Activated naive CD4-positive, alpha-beta T cell treated with anti-CD3 and anti-CD28 coated beads for 36 hours (primary cell): ENCODE measurements at places on chromosomes 6 and 20.

GRCh38 chr20:50593005-50593335 lies 82.8 kb downstream of the PTPN1 start:
- no peak for DNase-seq

DNA sequence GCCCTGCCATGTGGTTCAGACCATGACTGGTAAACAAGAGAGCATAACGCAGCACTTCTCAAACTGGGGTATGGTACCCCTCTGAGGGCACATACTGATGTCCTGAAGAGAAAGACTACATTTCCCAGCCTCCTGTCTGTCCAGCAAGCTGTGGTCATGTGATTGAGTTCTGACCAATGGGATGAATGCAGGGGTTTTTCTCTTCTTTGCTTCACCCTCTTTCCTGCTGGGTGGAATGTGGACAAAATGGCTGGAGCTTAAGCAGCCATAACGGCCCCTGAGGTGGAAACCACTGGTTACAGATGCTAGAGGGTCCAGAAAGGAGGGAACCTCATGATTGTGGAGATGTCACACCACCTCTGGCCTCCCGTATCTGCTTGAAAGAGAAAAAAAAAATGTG lies 19.4 kb upstream of the KCNB1 start:
- DNase-seq = no peak

DNA sequence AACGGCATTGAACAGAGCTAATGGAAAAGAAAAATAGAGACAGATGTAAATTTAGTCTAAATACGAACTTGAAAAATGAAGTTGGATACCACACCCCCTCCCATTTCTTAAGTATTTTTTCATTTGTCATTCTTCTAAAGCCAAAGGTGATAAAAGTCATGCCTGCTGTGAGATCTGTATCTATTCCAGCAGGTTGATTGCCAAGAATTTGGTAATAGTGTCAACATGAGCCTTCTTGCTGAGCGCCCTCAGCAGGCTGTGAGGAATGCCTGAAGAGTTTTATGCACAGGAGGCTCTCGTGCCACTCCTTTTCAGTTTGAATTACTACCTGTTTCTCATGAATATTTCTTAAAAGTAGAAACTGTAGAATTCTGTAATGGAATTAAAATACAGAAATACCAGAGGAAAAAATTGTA lies 165.4 kb downstream of the QKI start:
- no peak for DNase-seq

DNA sequence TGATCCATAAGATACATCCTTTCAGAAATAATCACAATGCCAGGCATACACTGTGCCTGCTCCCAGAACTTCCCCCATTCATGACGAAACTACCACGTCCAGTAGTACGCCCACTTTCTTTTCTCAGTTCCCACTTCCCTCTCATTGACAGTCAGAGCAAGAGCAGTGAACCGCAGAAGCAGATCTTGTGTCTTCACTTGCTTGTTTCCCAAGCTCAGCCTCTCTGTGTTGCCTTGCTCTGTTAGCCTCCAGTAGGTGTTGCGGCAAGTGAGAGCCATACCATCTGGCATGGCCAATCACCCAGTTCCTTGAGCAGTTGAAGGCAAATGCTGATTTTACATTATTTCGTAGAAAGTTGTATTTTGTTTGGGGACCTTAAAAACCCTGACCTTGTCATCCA lies 11.7 kb downstream of the UST start:
- peak; percentile 68 for DNase-seq

DNA sequence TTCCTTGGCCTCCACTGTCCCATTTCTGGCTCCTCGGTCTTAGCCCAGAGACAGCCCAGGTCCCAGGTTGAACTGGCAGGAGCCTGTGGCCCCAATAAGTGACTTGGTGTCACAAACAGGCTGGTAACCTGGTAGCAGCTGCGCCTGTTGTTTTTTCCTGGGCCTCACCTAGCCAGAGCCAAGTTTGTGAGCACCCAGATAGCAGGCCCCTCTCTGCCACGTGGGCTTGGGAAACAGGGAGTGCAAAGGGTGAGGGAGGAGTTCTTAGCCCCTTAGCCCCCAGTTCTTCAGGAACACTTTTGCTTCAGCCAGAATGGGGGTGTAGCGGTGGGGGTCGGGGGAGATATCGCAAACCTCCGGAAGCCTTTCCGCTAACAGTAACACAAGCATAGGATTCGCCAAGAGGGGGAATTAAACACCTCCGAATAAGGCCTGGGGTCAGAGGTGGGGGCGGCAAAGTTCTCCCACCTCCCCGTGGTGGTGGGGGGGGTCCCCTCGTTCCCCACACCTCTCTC lies 760 bp downstream of the C6orf132 start:
- no peak for DNase-seq

- no peak for DNase-seq
These were observed 112.7 kb upstream of the CLDN20 start for GRCh38 chr6:155150967-155151671.

DNA sequence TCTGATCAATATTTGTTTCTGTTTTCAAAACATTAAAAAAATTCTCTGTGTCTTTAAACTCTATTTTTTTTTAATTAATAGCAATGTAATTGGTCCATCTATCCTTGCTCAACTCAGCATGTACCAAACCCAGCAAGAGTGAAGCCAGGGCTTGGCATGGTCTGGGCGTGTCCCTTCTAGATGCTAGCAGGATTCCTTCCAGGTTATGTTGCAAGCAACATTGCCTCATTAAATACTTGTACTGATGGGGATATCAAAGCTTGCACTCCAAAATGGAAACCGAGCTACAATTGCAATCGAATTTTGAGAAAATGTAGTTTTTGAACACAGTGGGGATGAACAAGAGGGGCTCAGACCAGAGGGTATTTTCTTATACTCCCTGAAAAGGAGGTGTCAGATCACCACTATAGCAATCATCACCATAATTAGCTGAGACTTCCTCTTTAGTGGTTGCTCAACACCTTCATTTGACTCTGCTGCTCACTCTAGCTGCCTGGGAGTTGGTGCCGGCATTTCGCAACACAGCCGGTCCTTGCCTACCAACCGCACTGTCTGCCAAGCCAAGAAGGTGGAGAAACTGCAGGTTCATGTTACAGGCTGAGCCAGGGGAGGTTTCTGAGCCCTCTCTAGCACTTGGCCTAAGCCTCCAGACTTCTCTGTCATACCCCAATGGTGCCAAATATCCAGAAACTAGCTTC lies 67.8 kb upstream of the RALGAPA2 start:
- DNase-seq = peak; percentile 14

GRCh38 chr20:2133318-2134183 lies 31.9 kb downstream of the STK35 start:
- no peak for DNase-seq

DNA sequence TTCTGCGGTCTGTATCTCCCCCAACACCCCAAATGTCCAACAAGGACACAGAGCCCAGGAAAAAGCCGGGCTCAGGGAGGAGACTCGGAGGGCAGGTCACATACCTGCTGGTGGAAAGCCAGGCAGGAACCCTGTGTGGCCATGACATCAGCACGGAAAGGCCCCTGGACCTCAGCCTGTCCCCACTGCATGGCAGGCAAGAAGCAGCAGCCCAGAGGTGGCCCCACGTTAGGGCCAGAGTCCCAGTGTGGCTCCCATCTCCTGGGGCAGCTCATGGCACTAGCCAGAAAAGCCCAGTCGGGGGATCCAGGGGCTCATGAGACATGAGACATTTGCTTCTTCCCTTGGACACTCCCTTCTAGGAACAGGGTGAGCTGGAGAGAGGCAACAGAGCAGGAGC lies 258.7 kb downstream of the DLL1 start:
- DNase-seq = no peak

DNA sequence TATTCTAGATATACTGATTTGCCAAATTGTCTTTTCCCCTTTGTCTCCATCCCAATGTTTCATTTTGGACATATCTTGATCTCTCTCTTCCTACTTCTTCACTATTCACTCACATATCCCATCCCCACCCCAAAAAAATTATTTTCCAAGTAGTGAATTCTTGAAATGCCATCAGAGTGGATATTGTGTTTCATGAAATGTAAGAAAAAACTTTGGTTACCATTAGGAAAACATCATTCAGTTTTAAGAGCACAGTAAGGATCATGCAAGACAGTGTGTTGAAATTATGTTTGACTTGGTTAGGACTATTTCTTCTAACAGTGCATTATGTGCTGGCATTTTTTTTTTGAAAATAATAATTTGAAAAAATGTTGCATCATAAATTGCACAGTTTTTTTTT lies 5.7 kb downstream of the RSPO3 start:
- DNase-seq = no peak

GRCh38 chr6:131383421-131384411 lies 189.3 kb upstream of the ARG1 start:
- DNase-seq = no peak

DNA sequence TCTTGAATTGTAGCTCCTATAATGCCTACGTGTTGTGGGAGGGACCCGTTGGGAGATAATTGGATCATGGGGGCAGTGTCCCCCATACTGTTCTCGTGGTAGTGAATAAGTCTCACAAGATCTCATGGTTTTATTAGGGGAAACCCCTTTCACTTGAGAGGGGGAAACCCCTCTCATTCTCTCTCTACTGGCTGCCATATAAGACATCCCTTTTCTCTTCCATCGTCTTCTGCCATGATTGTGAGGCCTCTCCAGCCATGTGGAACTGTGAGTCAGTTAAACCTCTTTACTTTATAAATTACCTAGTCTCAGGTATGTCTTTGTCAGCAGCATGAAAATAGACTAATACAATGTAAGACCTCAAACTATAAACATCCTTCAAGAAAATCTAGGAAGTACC lies 23.1 kb downstream of the PAQR8 start:
- DNase-seq = no peak

- peak; percentile 38 for DNase-seq
These were observed 14.6 kb upstream of the RIPOR2 start for GRCh38 chr6:24950218-24950941.

DNA sequence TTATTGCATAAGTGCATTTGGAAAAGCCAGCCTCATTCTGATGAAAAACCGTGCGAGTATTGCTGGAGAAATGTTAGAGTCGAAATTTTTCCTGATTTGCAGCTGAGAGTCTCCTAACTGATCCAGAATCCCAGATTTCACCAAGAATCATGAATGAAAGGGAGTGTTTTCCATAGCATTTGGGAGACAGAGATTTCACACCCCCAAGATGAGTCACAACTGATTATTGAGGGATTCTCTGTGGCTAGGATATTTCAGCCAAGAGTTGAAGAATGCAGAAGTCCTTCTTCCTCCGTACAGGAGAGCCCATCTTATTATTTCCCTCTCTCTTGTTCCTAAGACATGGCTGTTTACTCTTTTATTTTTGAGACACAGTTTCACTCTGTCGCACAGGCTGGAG lies 82.2 kb upstream of the SALL4 start:
- no peak for DNase-seq
